Thoracic aorta (tissue), 2 donors: ENCODE measurements at places on chromosomes 1 and 21.

DNA sequence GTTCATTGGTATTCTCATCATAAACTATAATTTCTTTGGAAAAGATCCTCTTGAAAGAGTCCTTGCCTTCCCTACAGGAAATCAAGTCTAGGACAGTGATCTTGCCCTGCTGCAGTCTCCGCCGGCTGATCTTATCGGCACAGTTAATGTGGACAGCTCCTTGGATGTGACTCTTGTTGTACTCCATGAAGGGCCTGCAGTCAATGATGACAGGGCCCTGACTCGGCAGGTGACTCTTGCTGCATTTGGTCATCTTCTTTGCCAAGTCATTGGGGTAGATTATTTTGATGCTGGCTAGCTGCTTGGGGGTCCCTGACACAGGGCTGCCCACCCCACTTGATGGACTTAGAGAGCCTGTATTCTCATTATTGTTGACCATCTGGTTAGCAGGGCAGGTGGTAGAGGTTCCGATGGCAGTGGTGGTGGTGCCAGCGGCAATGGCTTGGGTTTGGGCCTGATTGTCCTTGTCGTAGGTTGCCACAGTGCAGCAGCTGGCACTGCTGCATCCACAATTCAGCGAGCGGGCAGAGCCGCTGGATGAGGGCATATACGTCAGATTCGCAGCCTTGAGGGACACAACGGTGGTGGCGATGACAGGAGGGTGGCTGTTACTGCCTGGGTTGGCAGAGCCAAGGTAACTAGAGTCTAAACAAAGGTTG lies 2.7 kb downstream of the DUSP10 start:
- DNase-seq, result no peak

DNA sequence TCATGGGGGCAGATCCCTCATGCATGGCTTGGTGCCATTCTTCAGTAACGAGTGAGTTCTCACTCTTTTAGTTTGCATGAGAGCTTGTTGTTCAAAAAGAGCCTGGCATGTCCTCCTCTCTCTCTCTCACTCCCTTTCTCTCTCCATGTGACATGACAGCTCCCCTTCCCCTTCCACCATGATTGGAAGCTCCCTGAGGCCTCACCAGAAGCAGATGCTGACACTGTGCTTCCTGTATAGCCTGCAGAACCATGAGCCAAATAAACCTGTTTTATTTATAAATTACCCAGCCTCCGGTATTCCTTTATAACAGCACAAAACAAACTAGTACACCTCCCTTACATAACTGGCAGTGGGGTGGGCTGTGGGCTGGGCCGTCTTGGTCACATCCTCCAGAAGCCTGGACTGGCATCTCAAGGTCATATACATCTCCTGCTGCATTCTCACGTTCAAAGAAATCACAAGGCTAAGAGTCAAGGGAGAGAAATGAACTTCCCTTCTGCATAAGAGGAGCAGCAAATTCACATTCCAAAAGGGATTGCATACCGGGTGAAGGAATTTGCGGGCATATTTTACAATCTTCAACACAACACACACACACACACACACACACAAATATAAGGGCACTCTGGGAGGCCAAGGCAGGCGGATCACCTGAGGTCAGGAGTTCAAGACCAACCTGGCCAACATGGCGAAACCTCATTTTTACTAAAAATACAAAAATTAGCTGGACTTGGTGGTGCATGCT lies 2.3 kb upstream of the CCSAP start:
- no peak for DNase-seq

GRCh38 chr1:111629190-111629954 lies 9.8 kb downstream of the RAP1A start:
- DNase-seq, result no peak

DNA sequence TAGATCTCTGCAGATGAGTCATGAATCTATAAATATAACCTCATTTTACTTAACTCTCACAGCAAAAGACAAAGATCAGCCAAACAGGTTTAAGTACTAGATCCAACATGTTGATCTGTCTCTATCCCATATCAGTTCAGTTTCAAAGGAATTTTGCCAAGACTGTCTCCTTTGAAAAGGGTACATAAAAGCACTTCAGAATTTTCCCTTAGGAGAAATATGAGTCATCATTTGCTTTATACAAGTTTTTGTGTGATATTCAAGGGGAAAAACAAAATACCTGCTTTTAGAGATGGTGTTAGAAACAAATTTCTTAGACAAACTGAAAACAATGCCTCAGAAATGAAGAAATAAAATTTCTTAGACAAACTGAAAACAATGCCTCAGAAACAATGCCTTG lies 73.5 kb upstream of the LRRC7 start:
- DNase-seq, result no peak
